ENCODE measurements at places on chromosomes 2 and 18. TPM values are rescaled to one million over a fixed set of nuclear protein-coding genes. Genes with fewer than 3 reads are reported as not detected.

DNA sequence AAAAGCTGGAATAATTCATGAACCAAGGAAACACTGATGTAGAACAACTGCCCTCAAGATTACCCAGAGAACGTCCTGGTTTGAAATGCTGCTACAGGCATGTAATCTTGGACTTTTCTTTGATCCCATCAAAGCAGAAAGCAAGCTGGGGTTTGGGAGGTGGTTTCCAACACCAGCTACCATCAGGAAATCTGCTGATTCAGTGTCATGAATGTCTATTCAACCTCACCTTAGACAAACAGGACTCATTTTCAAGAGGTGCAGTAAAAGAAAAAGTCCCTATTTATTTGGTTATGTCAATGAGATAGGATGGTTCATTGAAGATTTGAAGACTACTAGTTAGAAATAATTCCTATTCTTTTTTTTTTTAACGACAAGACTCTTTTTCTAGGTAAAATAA, 72.7 kb downstream of the NEB start:
- DNase-seq, result no peak

The CCDC85A gene
- total RNA-seq, result 0.14 TPM

The ZSWIM2 gene
- not detected for total RNA-seq

DNA sequence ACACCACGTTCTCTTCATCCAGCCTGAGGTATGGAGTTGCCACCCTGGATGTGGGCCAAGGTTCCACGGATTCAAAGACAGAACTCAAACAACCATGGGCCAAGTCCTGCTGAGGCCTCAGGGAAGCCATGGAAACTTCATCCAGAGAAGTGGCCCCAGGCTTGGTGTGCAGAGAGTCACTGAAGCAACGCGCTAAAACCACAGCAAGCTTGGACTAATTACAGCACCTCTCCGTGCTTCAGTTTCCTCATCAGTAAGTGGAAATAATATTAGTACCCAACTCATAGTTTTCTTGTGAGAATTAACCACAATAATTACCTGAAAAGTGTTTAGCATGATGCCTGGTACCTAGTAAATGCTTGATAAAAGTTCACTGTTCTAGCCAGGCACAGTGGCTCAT, 19.2 kb upstream of the AP1S3 start:
- no peak for DNase-seq

DNA sequence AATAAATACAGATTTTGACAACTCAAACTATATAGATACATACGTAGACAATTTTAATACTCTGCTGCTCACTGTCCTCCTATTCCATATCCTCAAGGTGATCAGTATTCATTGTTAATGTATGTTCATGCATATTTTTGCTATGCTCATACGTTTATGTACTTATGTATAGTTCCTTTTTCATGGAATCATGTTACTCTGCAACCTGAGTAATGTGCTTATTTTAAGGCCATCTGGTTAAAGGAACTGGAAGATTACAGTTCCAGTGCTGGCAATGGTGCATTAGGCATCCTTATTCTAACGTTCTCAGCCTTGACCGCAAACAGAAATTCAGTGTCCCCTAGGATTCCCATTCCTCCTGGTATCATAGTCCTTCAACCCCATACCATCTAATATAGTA, 385.0 kb upstream of the TNP1 start:
- DNase-seq, result no peak

GRCh38 chr18:47847635-47848034, 82.8 kb downstream of the SMAD2 start:
- no peak for DNase-seq

GRCh38 chr2:13813236-13813635, 819.3 kb upstream of the LRATD1 start:
- no peak for DNase-seq

DNA sequence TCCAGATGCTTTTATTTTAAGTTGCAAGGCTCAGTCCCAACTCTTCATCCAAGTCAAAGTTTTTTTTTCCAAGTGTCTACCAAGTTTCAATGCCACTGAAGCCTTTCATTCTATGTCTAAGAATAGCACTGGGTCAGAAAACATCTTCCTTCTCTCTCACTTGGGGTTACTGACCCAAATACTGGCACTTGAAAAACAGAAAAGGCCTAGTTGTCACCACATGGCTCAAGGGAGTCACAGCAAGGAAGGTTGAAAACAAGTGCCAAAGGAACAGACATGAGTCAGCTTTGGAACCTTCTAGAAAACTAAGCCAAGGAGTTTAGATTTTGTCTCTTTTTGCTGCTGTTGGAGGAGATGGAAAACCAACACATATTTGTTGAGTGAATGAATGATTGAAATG, 146.5 kb downstream of the COPS8 start:
- DNase-seq, result no peak

GRCh38 chr2:177398791-177399190, 6.2 kb downstream of the AGPS start:
- DNase-seq, result no peak

The DNMT3A gene
- total RNA-seq, result 12.2 TPM

DNA sequence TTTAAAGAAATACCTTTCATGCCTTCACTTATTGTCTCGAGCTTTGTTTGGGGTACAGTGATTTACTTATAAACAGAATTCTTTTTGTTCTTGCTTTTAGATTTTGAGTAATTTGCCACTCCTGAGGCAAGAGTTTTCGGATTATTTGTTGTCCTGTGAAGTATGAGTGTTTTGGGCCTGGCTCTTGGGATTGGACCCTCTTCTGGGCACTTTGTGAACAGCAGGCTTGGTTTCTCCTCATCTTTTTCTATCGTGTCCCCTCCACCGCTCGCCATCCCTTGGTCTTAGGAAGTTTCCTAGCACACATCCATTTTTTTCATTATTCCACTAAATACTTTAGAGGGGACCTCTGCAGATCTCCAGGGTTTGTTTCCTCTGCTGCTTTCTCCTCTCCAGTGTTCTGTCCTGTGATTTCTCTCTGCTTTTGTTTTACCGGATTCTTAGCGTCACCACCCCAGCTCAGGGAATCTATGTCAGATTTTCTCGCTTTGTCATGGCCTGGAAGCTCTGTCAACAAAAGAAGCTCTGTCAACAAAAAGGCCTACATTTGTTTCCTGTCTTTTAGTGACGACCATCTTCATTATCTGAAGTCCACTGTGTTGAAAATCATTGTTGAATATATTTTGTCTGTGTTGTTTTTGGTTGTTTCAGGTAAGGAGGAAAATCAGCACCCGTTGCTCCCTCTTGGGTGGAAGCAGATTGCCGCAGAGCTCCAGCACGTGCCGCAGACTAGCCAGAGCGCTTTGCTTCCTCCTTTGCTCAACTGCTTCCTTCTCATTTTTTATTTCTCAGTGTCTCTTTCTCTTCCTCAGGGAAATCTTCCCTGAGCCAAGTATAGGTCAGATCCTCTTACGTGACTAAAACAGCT, 27.8 kb downstream of the ANKRD62 start:
- no peak for DNase-seq

The SERPINB12 gene
- not detected for total RNA-seq

DNA sequence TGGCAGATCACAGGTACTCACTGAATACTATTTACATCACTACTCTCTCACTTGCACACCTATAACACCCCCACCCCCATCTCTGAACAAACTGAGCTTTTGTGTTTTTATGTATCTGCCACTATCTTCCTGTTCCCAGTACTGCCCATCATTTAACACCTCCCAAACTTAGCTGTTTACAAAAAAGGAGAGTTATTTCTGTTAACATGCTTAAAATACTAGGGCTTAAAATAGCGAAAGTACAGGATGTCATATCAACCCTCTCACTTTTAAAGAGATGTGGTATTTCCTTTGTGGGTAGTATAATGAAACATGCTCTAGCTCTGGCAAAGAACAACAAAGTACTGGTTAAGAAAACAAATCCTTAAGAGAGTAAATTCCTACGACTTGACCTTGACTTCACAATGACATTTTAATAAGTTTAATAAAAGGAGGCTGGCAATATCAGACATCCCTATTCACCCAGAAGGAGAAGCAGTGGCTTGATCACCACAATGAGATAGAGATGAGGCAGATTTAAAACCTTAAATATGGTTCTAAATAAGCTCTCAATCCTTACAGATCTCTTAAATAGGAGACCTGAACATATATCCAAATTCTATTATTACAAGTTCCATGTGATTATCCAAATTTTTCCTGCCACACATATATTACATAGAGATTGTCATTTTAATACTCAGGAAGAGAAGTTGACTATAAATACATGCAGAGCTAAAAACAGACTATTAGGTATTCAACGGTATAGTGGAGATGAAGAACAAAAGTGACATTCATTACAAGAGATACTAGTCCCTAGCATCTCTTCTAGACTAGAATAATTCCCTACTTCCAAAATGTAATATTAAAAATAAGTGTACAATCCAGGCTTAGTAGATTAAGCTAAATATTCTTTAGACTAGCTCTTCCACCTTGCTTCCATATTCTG, 36.9 kb downstream of the TRAK2 start:
- no peak for DNase-seq

The TMEM247 gene
- not detected for total RNA-seq

GRCh38 chr2:43175876-43176275, 50.5 kb downstream of the ZFP36L2 start:
- DNase-seq, result no peak

DNA sequence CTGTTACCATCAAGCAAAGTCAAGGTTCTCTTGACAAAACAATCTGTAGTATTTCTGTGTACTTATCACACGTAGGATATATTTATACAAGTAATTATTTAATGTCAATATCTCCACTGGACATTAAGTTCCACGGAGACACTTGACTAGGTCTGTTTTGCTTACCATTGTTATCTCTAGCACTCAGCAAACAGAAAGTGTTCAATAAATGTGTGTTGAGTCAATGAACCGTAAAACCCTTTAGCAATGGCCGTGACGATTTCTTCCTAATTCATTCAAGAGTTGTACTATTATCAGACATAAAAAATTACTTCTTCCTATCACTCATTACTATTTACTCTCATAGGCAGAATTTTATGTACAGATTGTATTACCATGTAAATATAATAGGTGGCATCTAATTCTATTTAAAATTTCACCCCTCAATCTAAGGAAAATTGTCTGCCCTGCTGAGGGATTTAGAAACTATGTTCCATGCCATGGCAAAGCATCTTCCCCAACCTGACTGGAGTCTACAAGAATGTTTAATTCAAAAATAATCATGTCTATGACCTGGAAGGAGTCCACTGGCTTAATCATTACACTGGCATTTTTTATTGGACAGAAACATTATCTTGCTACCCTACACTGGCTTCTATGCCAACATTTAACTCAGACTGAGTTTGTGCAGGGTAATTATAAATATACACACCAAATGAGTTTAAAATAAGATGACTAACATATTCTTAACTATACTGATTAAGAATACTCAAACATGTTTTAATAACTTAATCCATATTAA, 301.9 kb downstream of the ZEB2 start:
- DNase-seq, result no peak

GRCh38 chr2:204353823-204354222, 191.5 kb upstream of the PARD3B start:
- DNase-seq, result no peak

All from right lobe of liver (tissue), 6 donors.